Spleen (tissue), 13 donors: ENCODE measurements at places on chromosomes 1 and 21. TPM values are rescaled to one million over a fixed set of nuclear protein-coding genes. Genes with fewer than 3 reads are reported as not detected.

- DNase-seq = no peak
Measured at GRCh38 chr1:109630081-109630897, 10.7 kb downstream of the AMPD2 start.

DNA sequence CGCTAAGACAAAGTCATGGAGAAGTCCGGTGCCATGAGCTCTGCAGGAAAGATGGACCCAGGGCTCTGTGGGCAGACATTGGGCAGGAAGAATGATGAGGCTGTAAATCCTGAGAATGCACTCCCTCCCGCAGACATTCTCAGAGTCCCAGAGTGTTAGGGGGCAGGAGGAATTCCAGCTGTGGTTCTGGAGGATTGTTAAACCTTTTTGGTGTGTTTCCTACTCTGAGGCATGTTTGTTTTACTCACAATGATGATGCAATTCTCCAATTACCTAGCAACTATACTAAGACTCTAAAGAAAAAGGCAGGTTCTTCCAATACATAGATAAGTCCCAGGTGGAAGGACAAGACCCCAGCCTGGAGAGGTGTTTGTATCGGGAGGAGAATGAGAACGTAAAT is 2.8 kb upstream of the CAPN9 start:
- DNase-seq = no peak

DNA sequence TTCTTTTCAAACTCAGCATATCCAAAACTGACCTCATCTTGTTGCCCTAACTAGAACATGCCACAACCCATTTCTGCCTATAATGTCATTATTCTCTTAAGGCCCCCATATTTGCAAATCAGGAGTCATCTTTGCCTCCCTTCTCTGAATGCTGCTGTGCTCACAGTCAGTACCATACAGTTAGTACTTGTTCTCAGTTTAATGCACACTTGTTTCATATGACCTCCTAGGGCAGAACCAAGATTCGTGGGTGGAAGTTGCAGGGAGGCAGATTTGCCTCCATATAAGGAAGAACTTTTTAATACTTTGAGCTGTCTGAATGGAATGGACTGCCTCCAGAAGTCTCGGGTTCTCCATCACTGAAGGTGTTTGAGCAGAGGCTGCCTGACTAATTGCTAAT is 9.2 kb downstream of the CAP1 start:
- no peak for DNase-seq

- DNase-seq = no peak
Measured at GRCh38 chr21:41121785-41122415, 46.1 kb upstream of the BACE2 start.

GRCh38 chr1:231836227-231836893 is 209.8 kb downstream of the DISC1 start:
- DNase-seq = no peak

DNA sequence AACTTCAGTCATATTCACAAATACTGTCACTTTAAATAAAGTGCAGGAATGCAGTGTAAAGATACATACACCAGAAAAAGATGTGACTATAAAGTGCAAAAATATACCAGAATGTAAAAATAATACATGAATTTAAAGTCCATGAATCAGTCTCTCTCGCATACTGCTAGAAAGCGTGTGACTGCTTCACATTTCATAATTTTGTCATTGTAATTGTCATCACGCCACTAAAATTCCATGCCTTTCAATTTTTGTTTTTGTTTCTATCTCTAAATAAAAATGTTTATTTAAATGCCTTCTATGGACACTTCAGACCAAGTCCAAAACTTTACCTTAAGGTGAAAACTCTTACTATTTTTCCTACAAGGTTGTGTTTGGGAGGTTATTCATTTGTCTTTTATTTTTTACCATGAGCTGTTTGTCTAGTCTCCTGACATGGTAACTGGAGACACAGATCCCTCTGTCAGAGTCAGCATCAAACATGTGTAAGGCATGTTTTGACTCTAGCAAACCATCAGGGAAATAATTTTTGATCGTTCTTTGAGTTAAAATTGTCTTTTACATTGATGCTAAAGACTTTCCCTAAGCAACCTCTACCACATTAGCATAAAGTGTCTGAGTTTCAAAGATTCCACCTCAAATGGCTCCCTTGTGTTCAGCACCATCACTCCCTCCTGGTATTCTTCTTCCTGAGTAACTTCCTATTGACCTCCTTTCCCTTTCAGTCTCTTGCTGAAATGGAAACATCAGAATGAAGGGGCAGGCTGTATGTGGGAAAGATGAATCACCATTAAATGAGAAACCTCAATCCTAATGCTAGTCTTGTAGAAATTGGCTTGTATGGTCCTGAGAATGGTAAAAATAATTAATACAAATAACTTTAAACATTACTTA is 14.0 kb upstream of the AIM2 start:
- no peak for DNase-seq

GRCh38 chr1:167082511-167083027 is 7.6 kb downstream of the GPA33 start:
- no peak for DNase-seq

DNA sequence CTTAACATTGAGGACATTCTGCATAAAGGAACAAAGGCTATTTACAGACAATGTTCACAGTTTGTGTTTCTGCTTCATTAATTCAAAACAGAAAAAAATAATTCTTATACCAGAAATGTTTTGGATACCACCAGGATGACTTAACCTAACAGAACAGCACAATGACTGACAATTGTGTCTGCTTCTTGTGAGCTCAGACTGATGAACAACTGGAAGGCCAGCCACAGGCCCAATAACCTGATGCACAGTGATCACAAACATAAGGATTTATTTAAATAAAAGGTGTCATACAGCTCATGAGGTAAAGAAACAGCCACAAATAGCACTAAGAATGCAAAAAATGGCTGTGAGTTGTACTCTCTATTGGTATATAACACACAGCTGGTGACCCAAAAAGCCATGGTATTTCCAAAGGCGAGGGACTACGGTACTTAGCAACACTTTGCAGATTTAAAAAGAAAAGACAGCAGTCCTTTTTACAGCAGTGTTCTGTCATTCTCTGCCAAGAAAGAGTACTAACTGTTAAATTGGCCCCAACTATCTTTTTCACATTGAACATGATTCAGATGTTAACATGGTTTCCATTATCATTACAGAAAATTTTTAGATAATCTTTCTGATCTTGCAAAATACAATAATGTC is 32.1 kb upstream of the DDAH1 start:
- DNase-seq = no peak

GRCh38 chr21:44702973-44703730 is 6.2 kb downstream of the KRTAP10-12 start:
- DNase-seq = no peak

DNA sequence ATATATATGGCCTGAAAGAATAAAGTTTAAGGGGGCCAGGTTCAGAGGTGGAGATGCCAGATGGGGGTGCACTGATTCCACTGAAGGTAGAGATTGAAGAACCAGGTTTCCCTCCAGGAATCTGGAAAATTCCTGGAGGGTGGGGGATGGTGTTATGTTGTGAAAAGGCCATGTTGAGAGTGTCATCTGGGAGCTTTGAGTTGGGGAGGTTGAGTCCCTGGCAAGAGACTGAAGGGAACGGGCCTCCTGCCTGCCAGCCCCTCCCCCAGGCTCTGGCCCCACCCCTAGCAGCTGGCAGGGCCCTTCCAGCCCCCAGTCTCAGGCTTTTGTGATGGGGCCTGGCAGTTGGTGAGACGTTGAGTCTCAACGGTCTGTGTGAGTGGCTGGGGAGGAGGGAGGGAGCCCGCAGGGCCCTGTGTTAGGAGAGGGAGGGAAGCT is 4.1 kb downstream of the PTPRU start:
- DNase-seq = no peak

DNA sequence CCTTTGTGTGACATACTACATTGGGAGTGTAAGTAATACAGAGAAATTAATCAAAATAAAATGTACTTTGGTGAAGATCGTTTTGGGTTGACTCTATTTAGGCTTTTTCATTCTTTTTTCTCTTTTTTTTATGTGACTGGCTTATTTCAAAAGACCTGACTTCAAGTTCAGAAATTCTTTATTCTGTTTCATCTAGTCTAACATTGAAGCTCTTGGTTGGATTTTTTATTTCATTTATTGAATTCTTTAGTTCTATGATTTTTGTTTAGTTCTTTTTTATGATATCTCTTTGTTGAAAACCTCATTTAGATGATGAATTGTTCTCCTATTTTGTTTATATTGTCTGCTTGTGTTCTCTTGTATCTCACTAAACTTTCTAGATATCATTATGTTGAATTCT is 35.6 kb downstream of the SLC35A3 start:
- no peak for DNase-seq

DNA sequence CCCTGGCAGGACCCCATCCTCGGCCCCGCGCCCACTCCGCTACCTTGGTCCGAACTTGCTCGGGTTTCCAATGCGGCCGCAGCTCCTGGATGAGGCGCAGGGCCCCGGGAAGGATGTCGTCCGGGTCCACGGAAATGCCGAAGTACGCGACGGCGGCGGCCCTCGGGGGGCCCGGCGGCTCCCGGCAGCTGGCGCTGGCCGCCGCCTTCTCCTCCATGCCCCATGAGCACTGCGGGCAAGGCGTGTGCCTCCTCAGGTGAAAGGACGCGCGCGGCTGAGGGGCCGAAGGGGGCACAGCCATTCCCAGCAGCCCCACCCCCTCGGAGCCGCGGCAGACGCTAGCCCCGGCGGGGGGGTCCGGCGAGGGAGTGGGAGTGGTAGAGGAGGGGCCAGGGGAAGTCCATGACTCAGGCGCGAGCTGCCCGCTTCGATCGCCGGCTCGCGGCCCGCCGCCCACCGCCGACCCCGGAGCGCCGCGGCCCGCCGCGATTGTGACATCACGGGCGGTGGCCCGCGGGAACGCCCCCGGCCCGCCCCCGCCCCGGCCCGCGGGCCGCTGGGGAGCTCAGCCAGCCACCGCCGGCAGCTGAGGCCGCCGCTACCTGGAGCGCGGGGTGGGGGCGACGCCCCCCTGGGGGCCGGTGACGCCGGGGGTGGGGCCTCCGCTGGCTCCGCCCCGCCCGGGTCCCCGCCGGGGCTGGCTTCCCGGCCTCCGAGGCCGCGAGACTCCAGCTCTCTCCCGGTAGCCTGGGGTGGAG is at the start of gene ETNK2:
Gene ETNK2, minus strand, starts transcription at position 493 of the 758 bp plus-strand sequence. Its CDS starts 192 bp downstream, at position 301.
- DNase-seq = peak; percentile 83

DNA sequence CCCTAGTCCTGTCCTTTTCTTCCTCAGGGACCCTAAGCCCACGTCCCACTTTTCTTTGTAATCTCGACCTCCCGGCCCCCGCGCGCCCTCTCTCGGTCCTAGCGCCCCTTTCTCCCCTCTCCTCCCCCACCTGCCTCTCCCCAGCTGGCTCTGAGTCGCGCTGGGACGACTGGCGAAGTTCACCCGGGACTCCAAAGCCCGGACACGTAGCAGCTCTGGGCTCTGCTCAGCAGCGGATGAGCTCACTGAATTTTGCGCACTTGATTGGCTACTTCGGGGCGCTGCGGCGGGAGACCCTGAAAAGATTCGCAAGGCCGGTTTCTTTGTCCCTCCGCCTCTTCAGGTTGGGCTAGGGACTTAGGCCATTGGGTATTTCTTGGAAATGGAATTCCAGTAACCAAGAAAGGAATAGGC is 16.3 kb upstream of the ACKR1 start:
- DNase-seq = peak; percentile 90

DNA sequence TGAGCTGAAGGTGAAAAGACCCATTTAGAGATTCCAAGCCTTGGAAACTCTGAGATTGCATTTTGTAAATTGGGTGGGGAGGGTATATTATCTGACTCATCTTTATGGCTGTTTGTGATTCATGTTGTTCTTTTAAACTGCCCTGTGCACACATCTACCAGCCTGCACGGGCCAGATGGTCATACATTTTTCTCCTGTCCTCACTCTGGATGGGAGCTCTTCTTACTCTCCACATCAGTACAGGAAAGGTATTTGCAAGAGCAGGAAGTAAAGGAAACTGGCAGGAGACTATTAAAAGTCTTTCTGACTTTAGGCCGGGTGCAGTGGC is 14.3 kb upstream of the NMNAT2 start:
- no peak for DNase-seq

Gene TP53BP2
- polyA plus RNA-seq = 5.2 TPM

Gene MORC3
- polyA plus RNA-seq = 14.8 TPM

Gene RIPK4
- 0.06 TPM for polyA plus RNA-seq

Gene NDUFV3
- polyA plus RNA-seq = 12.0 TPM

Gene PODN
- 2.6 TPM for polyA plus RNA-seq

Gene SPRR2D
- 1.1 TPM for polyA plus RNA-seq

Gene NBPF1
- polyA plus RNA-seq = 1.3 TPM

Gene PTPRU
- 3.1 TPM for polyA plus RNA-seq
